HTR-8/SVneo (cell line): ENCODE measurements at places on chromosomes 3 and 15.

DNA sequence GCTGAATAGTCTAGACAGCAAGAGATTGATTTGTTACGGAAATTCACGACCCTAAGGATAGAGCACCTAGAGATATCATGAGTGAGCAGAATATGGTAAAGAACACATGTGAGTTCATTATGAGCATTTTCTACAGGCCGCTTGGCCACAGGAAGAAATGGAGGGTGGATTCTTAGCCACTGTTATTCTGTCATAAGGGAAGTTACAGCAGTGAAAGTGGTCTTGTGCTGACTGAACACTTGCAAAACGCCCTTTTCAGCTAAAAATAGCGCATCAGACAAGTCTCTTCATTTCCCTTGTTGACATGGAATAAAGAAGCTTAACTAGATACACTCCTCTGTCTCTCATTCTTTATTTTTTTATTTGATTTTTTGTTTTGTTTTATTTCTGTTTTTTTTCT is 19.8 kb downstream of the DGKG start:
- no peak for DNase-seq

- no peak for DNase-seq
These were observed 17.3 kb downstream of the PXK start for GRCh38 chr3:58349792-58350626.

DNA sequence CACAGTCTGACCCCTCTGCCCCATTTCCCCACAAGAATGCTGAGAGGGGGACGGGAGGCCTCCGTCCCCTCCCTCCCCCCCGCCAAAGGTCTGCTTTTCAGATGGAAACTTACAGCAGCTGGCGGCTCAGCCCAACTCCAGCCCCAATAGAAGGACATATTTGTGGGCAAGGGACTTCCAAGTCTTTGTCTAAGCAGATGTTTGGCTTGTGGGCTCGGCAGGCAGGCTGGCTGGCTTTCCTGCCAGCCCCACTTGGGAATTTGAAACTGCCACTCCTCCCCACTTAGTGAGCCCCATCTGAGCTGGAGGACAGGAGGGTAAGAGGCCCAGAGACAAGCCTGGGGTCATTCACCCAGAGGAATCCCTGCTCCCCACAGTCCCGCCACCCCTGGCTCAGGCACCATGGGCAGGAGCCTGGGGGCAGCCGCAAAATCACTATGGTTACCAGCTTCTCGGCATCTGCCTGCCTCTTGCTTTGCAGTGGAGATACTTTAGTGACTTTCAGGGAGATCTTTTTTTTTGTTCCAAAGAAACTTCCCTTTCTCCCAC is 53.6 kb downstream of the LMCD1 start:
- DNase-seq: no peak

DNA sequence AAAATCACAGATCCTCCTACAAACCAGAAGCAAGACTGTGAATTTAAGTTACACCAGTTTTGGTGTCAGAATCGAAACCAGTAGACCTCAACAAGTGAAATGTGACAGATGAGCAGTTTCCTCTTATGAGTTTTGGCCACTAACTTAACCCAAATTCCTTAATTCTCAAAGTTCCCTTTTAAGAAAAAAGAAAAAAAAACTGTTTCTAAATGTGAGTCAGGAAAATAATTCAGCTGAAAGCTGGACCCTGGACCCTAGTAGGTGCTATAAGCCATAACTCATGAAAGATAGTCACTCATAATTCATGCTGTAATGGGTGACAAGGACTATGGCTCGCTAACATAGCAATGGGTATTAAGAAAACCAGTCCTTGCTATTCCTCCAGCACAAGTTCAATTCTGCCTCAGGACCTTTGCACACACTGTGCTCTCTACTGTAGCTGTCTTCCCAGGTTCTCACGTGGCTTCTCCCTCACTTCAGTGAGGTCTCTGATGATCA is 9.0 kb upstream of the THRB start:
- DNase-seq: no peak

GRCh38 chr15:101028772-101029438 is 109.7 kb downstream of the LRRK1 start:
- no peak for DNase-seq

GRCh38 chr15:89781891-89782618 is 5.9 kb downstream of the MESP2 start:
- DNase-seq: no peak
